ENCODE measurements at places on chromosomes 3 and 15.

- DNase-seq, result no peak
Measured at GRCh38 chr3:182083112-182083511, 371.4 kb downstream of the SOX2 start.

GRCh38 chr3:115512565-115513415 lies 110.5 kb upstream of the GAP43 start:
- no peak for DNase-seq

DNA sequence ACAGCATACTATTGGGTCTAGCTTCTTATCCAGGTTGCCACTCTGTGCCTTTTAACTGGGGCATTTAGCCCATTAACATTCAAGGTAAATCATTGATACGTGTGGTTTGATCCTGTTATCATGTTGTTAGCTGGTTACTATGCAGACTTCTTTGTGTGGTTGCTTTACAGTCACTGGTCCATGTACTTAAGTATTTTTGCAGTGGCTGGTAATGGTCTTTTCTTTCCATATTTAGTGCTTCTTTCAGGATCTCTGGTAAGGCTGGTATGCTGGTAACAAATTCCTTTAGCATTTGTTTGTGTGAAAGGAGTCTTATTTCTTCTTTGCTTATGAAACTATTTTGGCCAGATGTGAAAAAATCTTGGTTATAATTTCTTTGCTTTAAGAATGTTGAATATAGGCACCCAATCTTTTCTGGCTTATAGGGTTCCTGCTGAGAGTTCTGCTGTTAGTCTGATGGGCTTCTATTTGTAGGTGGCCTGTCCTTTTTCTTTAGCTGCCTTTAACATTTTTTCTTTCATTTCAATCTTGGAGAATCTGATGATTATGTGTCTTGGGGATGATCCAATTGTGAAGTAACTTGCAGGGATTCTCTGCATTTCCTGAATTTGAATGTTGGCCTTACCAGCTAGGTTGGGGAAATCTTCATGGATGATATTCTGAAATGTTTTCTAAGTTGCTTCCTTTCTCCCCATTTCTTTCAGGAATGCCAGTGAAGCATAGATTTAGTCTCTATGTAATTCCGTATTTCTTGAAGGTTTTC lies 39.3 kb downstream of the CCR1 start:
- DNase-seq, result no peak

- DNase-seq, result peak; percentile 53
Measured at GRCh38 chr15:33700695-33701303, 267.5 kb upstream of the CHRM5 start.

DNA sequence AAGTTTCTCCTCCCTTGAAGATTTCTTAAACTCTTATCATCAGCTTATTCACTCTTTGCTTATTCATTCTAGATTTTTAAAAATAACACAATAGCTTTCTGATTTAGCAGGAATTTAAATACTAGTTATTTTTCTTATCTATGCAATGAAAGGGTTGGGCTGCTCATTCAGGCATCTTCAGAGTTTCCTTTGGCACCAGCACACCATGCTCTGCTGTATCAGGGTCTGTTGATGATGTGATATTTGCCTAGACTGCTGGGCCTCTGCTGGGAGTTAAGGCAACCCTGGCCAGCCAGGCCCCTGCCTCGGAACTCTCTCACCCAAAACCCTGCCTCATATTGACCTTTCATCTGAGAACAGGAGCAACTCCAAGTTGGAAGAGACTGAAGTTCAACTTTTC lies 35.0 kb downstream of the DRD3 start:
- DNase-seq, result no peak

- no peak for DNase-seq
Measured at GRCh38 chr15:88997531-88997930, 84.4 kb upstream of the MFGE8 start.

GRCh38 chr3:196344663-196345062 lies 6.5 kb upstream of the TM4SF19 start:
- DNase-seq, result no peak

DNA sequence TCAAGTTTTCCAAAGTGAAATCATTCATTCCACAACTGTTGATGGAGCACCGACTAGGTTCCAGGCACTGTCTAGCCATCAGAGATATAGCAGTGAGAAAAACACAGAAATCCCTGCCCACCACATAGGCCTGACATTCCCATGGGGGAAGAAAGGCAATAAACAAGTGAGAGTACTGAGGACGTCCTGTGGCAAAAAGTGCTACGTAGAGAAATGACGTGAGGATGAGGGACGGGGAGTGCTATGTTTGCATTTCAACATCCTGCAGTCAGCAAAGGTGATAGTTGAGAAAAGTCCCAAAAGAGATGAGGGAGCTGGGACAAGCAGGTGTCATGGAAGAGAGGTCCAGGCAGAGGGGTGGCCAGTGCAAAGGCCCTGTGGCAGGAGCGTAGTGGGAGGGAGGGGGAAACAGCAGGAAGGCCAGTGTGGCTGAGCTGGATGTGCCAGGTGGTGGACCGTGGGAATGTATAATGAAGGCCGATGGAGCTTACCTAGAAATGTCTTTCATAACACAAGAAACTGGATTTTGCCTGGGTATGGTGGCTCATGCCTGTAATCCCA lies 10.4 kb upstream of the FURIN start:
- no peak for DNase-seq

DNA sequence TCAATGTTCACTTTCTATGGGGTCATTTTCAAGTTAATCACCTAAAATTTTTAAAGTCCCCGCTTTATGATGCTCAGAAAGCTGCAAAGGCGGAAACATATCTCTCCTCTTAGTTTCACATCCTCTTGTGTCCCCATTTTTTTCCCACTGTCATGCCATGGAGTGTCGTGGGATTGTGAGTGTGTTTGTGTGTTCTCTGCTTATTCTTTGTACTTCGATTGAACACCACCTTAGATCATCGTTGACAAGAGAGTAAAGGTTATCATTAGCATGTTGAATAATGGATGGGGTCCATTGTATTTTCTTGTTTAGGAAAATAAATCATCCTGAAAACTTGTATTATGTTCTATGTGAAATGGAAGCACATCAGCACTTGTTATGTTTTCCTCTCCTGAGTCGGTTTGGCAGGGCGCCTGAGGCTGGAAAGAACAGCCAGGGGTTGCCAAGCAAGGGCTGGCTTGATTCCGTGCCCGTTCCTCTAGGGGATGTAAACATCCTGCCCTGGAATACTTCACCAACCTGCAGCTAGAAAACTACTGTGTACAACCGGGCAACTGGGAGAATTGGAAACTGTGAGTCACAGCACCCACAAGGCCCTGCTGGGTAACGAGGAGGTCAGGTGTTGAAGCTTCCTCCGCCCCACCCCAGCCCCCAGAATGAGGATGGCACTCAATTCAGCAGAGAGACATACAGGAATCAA lies 67.2 kb downstream of the EIF4E3 start:
- DNase-seq, result no peak

- DNase-seq, result no peak
Measured at GRCh38 chr3:12487336-12487735, 3.1 kb downstream of the TSEN2 start.

GRCh38 chr3:183185696-183186095 lies 23.2 kb upstream of the LAMP3 start:
- DNase-seq, result no peak

- no peak for DNase-seq
Measured at GRCh38 chr15:63080634-63081250, 38.2 kb downstream of the TPM1 start.

DNA sequence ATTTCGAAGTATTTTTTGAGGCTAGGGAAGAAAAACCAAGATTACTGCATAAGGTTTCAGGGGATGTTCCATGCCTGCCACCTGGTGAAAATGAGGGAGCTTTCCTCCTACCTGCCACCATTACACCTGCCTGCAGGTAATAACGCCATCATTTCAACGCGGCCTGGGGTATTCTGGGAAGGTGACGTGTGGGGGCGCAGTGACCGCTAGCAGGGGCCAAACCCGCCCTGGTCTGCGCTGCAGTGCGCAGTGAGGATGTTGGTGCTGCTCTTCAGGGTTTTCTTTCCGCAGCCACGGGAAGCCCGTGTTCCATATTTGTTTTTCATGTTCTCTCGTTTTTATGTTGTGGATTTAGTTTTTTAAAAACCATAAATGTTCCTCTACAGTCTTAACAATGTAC lies 37.4 kb upstream of the SNRPN start:
- DNase-seq, result no peak

DNA sequence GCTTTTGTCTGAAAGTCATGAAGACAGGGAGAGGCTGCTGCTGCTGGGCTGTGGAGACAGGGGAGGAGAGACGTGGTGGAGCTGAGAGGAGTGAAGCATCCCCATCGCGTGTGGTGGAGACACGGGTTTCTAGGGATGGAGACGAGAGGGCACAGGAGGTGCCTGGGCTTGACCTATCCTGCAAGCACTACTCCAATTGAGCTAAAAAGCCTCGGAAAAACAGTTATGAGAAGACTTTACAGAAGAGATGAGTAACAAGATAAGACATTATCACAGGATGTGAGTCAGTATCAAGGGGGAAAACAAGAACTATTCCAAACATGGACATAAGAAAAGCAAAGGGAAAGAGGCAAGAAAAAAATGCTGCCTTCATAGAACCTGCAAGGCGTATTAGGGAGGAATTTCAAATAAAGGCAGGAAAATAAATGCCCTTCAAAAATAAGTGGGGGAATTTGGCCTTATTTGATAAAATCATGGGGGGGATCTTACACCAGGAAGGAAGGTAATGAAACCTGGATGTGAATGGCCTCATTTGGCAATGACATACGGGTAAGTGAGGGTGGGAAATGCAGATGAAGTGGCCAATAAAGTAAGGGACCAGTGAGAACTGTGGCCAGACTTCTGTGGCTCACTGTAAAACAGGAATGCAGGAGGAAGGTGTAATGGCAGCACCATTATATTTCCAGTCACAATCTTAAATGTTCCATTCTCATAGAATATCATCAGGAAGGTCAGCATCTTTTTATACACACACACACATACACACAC lies 97.9 kb downstream of the PLD1 start:
- no peak for DNase-seq

GRCh38 chr15:67149068-67149772 lies 83.8 kb downstream of the SMAD3 start:
- DNase-seq, result no peak

- no peak for DNase-seq
Measured at GRCh38 chr3:38404286-38404685, 49.4 kb upstream of the ACVR2B start.

- DNase-seq, result no peak
Measured at GRCh38 chr3:138197058-138197457, 10.0 kb downstream of the ARMC8 start.

DNA sequence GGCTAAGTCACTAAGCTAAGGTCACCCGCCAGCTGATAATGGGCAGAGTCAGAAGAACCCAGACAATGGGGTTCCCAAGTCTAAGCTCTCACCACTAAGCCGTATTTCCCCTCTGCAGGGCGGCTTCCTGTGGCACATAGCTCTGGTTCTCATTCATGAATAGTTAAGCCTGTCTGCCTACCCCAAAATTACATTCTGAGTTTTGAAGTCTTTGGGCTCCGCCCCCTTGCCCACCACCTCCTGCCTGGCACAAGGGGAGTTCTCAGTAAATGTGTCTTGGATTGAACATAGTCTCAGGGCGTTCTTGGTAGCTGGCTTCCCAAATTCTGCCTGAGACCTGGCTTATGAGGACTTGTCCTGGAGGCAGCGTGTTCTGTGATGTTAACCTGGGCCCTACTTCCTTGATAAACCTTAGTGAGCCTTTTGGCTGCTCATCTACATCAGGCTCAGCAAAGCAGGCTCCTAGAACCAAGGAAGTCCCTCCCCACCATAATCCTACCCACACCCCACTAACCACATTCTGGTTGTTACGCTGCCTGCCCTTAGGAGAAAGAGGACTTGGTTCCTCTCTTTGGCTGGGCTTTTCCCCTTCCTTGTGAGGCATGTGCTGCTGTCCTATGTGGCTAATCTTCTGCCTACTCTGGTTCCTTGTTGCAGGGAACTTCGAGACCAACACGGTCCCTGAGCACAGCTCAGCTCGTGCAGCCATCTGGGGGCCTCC lies 54.9 kb downstream of the STARD5 start:
- DNase-seq, result no peak

DNA sequence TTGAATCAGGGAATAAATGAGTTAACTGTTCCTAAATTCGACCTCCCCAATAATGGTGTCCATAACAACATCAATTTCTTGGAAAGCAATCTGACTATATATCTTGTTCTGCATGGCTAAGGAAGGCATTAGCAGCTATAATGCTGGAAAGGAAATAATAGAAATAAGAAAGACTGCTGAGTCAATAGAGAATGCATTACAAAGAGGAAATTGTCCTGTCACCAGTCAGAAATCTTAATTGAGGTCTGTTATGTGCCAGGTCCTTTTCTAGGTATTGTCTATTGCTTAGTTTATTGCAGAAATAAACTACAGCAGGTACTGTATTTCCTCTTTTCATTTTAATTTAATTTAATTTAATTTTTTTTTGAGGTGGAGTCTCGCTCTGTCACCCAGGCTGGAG lies 5.9 kb upstream of the PPP1R2 start:
- DNase-seq, result no peak

DNA sequence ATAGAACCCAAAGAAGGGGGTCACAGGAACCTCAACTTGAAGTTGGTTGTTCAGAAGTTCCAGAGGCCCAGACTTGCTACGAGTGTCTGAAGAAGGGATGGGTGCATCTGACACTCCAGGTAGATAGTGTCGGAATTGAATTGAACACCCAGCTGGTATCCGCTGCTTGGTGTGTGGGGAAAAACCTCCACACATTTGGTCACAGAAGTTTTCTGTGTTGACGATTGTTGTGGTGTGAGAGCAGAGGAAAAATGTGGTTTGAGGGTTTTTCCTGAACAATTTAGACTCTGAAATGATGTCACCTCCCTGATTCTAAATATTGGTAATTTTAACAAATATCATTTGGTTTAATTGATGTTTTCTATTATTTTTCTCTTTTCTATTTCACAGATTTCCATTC lies 218.8 kb upstream of the CTNNB1 start:
- no peak for DNase-seq

- no peak for DNase-seq
Measured at GRCh38 chr3:168273917-168274316, 178.2 kb upstream of the GOLIM4 start.

- DNase-seq, result no peak
Measured at GRCh38 chr3:193788189-193788991, 195.4 kb downstream of the OPA1 start.

DNA sequence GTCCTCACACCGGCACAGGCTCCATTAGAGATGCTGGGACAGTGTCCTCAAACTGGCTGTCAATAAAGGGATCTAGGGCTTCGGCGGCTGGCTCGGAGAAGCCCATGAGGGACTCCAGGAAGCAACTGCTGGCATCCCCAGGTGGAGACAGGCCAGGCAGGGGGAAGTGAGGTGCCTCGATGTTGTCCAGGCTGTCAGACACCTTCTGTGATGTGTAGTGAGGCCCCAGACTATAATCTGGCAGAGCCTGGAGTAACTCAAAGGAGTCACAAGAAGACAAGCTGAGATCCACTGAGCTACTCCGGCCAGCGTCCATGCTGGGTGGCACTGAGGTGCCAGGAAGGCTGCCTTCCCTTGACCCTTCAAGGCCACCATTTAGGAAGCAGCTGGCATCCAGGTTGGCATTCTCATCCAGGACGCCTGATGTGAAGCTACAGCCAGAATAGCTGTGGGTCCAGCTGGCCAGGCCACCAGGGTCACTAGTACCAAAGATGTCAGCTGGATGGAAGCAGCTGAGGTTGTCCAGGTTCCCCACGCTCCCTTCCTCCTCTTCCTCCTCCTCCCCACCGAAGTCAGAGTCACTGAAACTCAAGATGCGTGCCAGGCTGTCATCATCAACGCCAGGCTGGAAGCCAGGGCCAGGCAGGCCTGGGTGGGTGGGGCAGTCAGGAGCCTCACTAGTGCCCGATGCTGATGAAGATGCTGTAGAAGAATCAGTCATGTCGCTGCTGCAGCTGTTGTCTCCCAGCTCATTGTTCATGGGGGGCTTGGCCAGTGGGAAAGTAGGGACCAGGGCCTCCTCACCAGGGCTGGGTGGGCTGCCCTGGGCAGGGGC lies 10.1 kb downstream of the CSRNP1 start:
- no peak for DNase-seq

Data from stimulated activated CD4-positive, alpha-beta T cell treated with anti-CD3 and anti-CD28 coated beads, Interleukin-4, amount 100 ng/mL, for 48 hours (primary cell).